ENCODE measurements at places on chromosomes 3 and 15.

DNA sequence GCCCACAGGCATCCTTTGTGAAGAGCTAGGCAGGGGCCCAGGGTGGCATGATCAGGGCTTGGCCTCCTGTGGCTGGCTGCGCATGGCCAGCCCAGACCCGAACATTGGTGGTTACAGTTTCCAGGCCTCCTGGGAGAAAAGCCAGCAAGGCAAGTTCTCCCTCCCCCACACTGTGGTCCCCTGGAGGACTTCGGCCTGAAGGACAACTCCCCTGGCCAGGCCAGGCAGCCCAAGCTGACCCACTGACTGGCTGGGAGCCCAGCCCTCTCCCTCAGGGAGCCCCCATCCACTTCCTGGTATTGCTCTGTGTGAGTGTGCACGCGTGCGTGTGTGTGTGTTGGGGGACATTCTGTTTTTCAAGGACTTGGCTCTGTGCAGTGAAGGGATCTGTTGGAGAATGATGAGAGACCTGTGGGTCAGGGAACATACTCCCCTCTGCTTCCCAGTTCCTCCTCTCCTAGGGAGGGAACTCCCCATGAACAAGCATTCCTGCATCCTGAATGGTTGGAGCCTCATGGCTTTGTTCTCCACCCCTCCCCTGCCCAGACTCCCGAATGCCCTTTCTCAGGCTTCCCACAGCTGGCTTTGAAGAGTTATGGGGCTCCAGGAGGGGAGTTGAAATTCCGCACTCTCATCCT, 29.5 kb downstream of the CORO2B start:
- no peak for DNase-seq

DNA sequence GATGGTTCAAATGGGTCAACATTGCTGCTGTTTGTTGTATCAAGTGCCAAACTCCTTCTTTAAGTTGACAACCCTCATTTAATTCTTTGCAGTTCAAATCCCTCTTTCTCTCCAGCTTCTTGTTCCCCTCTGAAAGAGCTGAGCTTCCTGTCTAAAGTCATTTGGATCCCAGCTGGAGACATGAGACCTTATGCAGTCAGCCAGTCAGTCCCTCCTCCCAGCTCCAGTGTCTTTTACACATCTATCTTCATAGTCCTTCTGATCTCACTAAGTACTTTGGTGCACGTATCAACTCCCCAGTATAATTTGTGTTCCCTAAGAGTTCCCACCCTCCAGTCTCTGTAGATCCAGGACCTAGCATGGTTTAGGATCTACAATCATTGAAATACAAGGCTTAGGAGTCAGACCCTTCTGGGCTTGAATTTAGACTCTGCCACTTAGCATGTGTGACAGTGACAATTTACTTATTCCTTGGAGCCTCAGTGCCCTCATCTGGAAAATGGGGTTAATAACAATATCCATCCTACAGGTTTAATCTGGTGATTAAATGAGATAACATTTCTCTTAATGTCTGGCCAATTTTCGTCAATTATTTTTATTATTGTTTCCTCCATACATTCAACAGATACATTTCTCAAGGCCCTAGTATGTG, 102.8 kb upstream of the SEMA6D start:
- DNase-seq: no peak

DNA sequence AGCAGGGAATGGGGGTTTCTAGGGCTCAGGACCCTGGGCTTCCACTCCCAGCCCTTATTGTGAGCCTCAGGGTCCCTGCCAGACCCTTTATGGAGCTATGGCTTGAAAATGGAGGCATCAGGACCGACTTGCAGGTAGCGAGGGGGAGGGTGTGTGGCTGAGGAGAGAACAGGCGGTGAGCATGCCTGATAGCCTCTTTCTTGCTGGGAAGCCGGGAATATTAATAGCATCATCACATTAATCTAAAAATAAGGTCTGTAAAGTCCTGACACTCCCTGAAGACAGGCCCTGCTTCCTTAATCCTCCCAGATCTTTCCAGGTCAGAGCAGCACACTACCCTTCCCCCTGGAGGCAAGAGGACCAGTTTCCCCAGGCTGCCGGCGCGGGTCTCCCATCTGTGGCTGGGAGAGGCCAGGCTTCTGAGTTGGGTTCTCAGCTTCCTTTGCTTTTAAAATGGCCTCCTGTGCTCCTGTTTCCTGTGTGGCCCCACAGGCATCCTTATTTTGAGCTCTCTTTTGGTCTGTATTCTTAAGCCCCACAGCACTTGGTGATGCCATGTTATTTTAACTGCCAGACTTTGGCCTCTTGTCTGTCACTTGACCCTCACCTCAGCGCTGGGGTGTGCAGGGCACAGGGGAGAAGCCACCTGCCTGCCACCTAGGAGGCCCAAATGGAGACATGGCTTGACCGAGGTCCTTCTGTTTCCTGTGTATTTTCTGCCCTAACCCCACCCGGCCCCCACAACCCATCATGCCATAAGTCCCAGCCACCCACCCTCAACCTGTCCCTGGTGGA, 185.0 kb upstream of the TOPAZ1 start:
- no peak for DNase-seq

DNA sequence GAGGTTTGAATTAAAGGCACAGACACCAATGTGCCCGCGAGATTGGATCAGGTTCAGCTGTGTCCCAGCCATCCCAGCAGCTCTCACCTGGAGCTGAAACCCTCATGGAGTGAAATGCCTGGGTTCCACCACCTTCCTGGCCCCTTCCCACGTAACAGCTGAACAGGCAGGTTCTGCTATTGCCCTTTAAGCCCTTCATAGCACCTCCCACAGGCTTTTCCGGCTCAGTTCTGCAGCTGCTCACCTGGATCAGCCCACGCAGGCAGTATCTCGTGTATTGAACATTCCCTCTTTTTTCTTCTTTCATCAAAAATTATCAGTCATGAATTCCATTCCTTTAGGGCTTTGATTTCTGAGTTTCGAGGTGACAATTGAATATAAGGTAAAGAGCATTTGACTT, 129.8 kb downstream of the SLC9A9 start:
- DNase-seq: no peak

- no peak for DNase-seq
Observed at GRCh38 chr3:86578071-86578470, 412.9 kb downstream of the VGLL3 start.

- no peak for DNase-seq
Observed at GRCh38 chr3:87710511-87710910, 348.3 kb downstream of the CGGBP1 start.

DNA sequence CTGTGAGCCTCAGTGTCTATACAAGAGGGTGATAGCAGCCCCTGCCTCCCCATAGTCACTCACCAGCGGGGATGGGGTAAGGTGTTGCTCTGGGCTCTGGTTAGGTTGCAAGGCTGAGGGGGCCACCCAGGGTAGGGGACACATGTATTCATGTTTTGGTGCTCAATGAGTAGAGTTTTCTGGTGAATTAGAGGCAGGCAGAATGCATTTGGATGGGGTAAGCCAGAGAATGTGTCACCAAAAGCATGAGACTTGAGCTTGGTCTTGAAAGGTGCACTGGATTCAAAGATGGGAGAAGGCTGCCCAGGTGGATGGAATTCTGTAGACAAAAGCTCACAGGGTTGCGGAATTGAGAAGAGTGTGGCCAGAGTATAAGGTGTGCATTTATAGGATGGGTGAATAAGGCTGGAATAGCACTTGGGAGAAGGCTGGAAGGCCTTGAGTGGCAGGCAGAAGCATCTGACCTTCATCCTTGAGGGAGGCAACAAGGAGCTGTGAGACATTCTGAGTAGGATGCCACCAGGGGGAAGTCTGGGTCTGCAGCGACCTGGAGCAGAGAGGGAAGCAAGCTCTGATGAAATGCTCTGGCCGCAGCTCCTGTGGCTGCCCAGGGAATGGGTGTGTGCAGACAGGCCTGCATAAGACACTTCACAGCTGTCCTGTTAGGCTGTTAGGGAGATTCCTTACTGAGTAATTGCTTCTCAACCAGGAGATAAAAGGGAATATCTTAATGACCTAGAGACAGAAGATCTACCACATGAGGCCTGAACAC, 149.6 kb downstream of the CHDH start:
- no peak for DNase-seq

GRCh38 chr3:71578054-71578751, 5.3 kb downstream of the FOXP1 start:
- DNase-seq: no peak

DNA sequence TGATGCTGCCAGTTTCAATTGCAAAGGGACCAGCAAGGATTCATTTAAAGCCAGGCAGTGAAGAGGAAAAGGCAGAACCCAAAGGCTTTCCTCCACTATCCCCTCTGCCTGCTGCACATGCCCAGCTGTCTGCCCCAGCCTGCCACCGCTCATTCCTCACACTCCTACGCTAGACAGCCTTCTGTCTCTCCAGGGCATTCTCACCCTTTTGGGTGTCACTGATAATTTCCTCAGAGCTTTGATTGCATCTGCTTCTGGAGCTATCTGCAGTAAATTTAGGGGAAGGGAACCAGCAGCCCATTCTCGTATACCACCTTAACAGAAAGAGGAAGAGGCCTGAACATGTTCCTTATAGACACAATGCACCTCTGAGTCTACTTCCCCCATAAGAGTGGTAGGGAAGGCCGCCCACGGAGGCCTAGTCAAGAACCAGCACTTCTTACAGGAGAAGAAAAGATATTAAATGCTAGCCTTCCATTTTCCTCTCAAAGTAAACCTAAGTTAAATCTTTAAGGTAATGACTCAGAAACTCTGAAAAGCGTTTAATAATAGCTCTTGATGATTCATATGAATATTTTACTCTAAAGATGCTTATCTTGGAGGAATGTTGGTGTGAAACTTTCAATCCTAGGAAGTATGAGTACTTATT, 20.9 kb downstream of the NUDT16 start:
- DNase-seq: no peak

DNA sequence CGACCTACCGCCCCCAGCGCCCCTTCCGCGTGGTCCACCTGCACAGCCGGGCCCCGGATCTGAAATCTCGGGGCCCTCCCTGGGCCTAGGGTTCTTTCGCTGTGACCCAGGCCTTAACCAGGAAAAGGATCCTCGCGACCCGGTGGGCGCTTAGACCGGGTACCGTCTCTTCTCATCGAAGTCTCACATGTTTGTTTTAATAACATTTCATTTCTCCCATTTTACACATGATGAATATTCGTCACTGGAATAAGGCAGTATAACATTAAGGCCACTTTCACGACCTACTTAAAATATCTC, 277 bp upstream of the DALRD3 start:
- no peak for DNase-seq

DNA sequence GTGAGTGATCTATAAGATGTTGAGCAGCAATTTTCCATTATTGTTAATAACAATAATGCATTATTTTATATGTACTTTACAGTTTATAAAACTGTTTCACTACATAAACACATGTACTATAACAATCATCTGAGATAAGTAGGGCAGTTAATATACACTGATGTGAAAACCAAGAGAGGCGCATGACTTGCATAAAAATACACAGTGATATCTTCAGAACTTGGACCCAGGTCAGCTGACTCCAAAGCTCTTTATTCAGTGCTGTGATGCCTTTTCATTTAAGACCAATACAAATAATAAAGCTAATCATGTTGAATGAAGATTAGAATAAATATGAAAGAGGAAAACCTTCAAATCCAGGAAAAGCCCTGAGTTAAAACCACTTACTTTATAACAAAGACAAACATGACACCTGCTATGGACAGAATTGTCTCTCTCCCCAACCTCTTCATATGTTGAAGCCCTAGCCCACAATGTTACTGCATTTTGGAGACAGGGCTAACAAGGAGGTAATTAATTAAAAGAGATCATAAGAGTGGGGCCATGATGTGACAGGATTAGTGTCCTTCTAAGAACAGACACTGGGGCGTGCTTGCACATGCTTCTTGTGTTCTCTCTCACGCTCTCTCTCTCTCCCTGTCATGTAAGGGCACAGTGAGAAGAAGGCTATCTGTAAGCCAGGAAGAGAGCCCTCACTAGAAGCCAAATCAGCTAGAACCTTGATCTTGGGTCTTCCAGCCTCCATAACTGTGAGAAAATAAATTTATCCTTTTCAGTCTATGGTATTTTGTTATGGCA, 55.8 kb upstream of the TSPAN3 start:
- no peak for DNase-seq

DNA sequence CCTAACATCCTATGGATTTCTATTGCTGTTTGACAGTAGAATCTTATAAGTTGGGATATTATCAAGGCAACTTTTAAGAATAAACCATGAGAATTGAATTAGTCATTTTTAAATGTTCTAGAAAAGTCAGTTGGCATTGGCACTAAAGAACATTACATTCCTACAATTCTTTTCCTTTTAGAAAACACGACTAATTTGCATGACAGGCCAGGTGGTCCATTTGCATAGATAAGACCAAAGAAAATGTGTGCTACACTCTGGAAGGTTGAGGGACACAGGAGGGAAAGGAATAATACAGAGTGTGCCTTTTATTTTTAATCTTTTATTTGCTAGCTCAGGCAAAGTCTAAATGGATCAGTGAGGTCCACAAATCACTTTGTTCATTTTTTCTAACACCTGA, 962.3 kb downstream of the EPHA3 start:
- no peak for DNase-seq

- no peak for DNase-seq
Observed at GRCh38 chr3:61111825-61112224, 139.4 kb downstream of the FHIT start.

DNA sequence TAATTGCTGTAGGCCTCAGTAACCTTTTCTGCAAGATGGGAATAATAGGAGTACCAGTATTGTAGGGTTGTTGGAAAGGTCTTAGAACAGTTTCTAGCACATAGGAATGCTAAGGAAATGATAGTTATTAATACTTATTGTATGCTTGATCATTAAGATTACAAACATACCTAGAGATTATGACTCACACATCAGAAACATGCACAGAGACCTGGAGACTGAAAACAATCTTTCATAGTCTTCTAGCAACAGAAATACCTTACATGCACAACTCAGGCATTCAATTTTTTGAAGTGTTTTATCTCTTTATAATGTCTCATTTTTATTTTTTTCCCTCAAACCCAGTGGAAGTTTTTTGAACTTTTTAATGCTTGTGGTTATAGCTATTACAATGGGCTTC, 104.4 kb upstream of the ZBTB20 start:
- DNase-seq: peak; percentile 17

- no peak for DNase-seq
Observed at GRCh38 chr3:179526482-179526881, 36.2 kb upstream of the ACTL6A start.

DNA sequence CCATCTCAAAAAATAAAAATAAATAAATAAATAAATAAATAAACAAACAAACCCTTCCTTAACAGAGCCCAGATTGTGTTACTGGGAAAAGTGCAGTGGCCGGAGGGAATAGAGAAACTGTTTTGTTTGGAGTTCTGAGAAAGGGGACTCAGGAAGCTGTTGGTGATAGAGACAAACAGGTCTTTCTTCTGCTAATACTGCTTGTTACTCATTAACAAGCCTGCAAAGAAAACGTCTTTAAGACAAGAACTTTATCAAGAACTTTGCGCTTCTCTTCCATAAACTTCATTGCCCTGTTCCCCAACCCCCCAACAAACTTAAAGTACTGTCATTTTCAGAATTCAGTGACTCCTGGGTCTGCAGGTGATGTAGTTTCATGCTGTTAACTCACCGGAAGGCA, 68.8 kb upstream of the GSK3B start:
- peak; percentile 69 for DNase-seq

DNA sequence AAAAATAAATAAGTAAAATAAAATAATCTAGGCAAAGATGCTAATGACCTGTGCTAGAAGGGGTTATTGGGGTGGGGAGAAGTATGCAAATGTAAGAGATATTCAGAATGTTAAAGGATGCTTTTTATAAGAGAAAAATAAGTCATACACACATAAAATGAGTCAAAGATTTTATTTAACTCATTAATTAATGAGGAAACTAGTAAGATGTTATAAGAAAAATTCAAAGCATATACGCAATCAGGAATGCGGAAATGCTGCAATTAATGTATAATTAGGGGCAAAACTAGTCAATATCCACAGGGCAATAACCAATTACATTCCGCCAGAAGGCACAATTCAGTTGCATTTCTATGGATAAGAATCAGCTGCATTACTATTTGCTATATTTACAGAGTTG, 30.1 kb downstream of the MAP3K13 start:
- DNase-seq: no peak

Measured in COLO829 (cell line).